ENCODE measurements at places on chromosomes 6 and 20.

GRCh38 chr6:148401571-148401970 is 58.9 kb downstream of the SASH1 start:
- no peak for DNase-seq

- no peak for DNase-seq
These were observed 9.5 kb upstream of the PARD6B start for GRCh38 chr20:50721881-50722281.

- DNase-seq: no peak
These were observed 103.4 kb downstream of the SYNDIG1 start for GRCh38 chr20:24572862-24573261.

GRCh38 chr6:81031416-81031815 is 721.1 kb downstream of the TENT5A start:
- DNase-seq: no peak

DNA sequence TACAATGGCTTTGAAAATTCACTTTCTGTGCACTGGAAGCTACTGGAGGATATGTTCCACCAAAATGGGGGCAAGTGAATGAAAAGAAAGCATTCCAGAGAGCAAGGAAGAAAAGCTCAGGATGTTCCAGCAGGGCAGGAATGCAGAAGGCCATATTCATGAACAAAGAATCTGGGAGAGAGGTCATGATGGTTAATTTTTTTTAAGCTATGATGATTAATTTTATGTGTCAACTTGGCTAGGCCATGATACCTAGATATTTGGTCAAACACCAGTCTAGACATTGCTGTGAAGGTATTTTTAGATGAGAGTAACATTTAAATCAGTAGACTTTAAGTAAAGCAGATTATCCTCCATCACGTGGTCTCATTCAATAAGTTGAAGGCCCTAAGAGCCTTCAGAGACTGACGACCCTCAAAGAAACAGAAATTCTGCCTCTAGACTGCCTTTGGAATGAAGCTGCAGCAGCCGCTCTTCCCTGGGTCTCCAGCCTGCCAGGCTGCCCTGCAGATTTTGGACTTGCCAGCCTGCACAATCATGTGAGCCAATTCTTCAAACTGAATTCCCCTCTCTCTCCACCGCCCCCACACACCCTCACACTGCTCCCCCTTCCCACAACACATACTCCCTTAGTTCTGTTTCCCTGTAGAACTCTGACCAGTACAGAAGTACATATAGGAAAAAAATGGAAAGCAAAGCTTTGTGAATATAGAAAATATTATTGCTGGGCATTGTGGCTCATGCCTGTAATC is 20.1 kb upstream of the GCM1 start:
- no peak for DNase-seq

- DNase-seq: no peak
These were observed 69.4 kb upstream of the PRL start for GRCh38 chr6:22366214-22366613.

GRCh38 chr6:144008120-144008811 is at the start of gene PLAGL1:
PLAGL1 (minus strand) TSS chr6:144008259; CDS start chr6:143948136, 60,123 bp downstream.
- no peak for DNase-seq

All from activated CD4-positive, alpha-beta T cell treated with anti-CD3 and anti-CD28 coated beads for 1 hour (primary cell).